ENCODE measurements at places on chromosomes 3 and 15.

- no peak for DNase-seq
Measured at GRCh38 chr3:135103917-135104316, 308.9 kb downstream of the EPHB1 start.

GRCh38 chr3:119700269-119700919 is 2.4 kb upstream of the CFAP91 start:
- no peak for DNase-seq

DNA sequence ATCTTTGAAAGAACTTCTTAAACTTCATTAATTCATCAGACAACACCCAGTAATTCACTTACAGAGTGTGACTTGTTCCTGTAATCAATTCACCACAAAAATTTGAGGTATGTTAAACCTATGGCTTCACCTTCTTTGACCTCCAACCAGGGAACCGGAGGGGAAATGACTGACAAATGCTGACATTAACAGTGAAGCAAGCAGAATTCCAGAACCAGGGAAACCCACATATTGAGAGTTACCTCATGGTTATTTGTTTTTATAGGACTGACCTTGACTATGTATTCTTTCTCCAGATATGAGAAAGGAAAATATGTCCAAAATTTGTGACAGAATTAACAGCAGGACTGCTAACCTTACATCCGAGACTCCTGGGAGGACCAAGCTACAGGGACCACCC is 2.7 kb downstream of the P3H2 start:
- DNase-seq, result no peak

- no peak for DNase-seq
Measured at GRCh38 chr3:105436687-105437086, 70.0 kb downstream of the ALCAM start.

GRCh38 chr3:159356606-159357005 is 554.8 kb downstream of the MFSD1 start:
- no peak for DNase-seq

GRCh38 chr15:89912145-89912673 is 543 bp downstream of the ARPIN start:
- DNase-seq, result no peak

- no peak for DNase-seq
Measured at GRCh38 chr3:3800685-3801493, 1.7 kb downstream of the LRRN1 start.
